ENCODE measurements at places on chromosomes 7 and 10. TPM values are rescaled to one million over a fixed set of nuclear protein-coding genes. Genes with fewer than 3 reads are reported as not detected.

The SPAM1 gene
- not detected for total RNA-seq

The GIGYF1 gene
- total RNA-seq, result 14.4 TPM

The CCDC201 gene
- total RNA-seq, result not detected

The GPR26 gene
- total RNA-seq, result not detected

The TMEM270 gene
- total RNA-seq, result not detected

The AKR1C4 gene
- total RNA-seq, result not detected

The IGF2BP3 gene
- 4.3 TPM for total RNA-seq

The OR2A42 gene
- total RNA-seq, result not detected

The OR2A12 gene
- total RNA-seq, result not detected

The SND1 gene
- 174 TPM for total RNA-seq

The ADRB1 gene
- total RNA-seq, result not detected

The LMOD2 gene
- not detected for total RNA-seq

The OPN4 gene
- total RNA-seq, result not detected

The GBF1 gene
- 14.4 TPM for total RNA-seq

The RBP3 gene
- total RNA-seq, result not detected

The ZNF853 gene
- 0.66 TPM for total RNA-seq

The MEST gene
- 38.8 TPM for total RNA-seq

The AKR1C8 gene
- total RNA-seq, result not detected

The SPOCK2 gene
- 0.33 TPM for total RNA-seq

The ABCA13 gene
- total RNA-seq, result 0.26 TPM

The PAPOLB gene
- under 0.01 TPM for total RNA-seq

The ANKRD22 gene
- total RNA-seq, result 0.17 TPM

The COX19 gene
- total RNA-seq, result 9.2 TPM

The KAT6B gene
- total RNA-seq, result 37.8 TPM

The SYCE1 gene
- 0.17 TPM for total RNA-seq

The ZNF365 gene
- 5.8 TPM for total RNA-seq

The HOXA6 gene
- 3.6 TPM for total RNA-seq

The FBXO24 gene
- 0.33 TPM for total RNA-seq

The NUTM2E gene
- total RNA-seq, result under 0.01 TPM

The BTBD16 gene
- not detected for total RNA-seq

The CYP3A4 gene
- total RNA-seq, result not detected

The FBXL13 gene
- total RNA-seq, result 0.66 TPM

The TMEM178B gene
- total RNA-seq, result under 0.01 TPM

The SEC31B gene
- 3.0 TPM for total RNA-seq

The COL13A1 gene
- total RNA-seq, result 6.4 TPM

The SLC26A5 gene
- total RNA-seq, result not detected

The SAP25 gene
- not detected for total RNA-seq

The ITGB8 gene
- total RNA-seq, result 100 TPM

The UPP1 gene
- 9.0 TPM for total RNA-seq

The SSMEM1 gene
- not detected for total RNA-seq

The IQUB gene
- 0.83 TPM for total RNA-seq

The CYP2C19 gene
- total RNA-seq, result not detected

The BICC1 gene
- 64.7 TPM for total RNA-seq

The KEL gene
- not detected for total RNA-seq

The CYP2C9 gene
- total RNA-seq, result not detected

The CNPY4 gene
- total RNA-seq, result 21.6 TPM

The NPC1L1 gene
- total RNA-seq, result under 0.01 TPM

The AKAP9 gene
- total RNA-seq, result 30.8 TPM

The DIP2C gene
- total RNA-seq, result 12.6 TPM

The ANK3 gene
- 0.50 TPM for total RNA-seq

The GNGT1 gene
- total RNA-seq, result not detected

The TMEM273 gene
- not detected for total RNA-seq

The CADPS2 gene
- 40.8 TPM for total RNA-seq

The WIPF3 gene
- 0.33 TPM for total RNA-seq

The CALML5 gene
- total RNA-seq, result not detected

The PON1 gene
- total RNA-seq, result not detected

The PANK1 gene
- 5.9 TPM for total RNA-seq
